CD4-positive, alpha-beta T cell treated with Interleukin-15 for 4 hours (primary cell): ENCODE measurements at places on chromosomes 5 and 9.
A peak's percentile ranks its signal among the peaks of the same experiment; 100 is the strongest.

DNA sequence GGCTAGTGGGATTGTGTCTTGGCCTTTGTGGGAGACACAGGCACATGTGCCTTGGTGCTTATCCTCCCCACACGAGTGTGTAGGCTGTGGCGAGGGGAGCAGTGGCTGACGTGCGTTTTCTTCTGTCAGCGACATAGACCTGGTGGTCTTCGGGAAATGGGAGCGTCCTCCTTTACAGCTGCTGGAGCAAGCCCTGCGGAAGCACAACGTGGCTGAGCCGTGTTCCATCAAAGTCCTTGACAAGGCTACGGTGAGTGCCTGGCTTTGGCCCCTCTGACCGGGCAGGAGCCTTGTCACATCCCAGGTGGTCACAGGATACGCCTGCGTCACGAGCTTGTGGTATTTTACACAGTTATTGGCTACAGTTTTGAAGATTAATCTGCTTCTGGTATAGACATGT, 26.4 kb downstream of the TENT4A start:
- DNase-seq, result no peak

GRCh38 chr5:96771395-96771794, 36.4 kb downstream of the ERAP1 start:
- DNase-seq, result peak; percentile 7

GRCh38 chr5:35656721-35657120, 39.1 kb downstream of the SPEF2 start:
- no peak for DNase-seq

- no peak for DNase-seq
These were observed 121.5 kb upstream of the SPRY4 start for GRCh38 chr5:142446131-142446959.

- DNase-seq, result no peak
These were observed 1949.6 kb upstream of the WWC1 start for GRCh38 chr5:166341740-166342337.

DNA sequence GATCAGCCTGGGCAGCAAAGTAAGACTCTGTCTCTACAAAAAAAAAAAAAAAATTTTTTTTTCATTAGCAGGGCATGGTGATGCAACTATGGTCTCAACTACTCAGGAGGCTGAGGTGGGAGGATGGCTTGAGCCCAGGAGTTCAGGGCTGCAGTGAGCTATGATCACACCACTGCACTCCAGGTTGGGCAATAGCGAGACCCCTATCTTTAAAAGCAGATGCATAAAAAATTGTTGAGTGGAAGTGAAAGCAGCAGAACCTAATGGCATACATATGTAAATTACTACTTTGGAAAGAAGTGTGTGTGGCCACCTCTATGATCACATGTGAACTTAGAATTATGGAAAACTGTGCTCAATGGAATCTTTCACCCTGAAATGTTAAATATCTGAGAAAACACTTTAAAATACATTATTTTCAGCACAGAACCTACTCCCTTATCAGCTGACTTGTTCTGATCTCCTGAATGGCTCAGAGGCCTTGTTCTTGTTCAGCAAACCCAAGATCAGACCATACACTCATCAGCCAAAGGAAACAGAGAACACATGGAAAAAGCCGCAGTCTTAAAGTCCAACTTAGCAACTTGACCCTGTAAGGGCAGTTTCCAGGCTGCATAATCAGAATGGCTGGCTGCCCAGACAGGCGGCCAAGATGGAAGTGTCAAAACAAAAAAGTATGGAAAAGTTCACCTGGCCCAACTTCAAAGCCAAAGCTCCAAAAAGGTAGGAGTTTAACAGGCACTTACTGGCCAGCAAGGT, 56.5 kb downstream of the SIL1 start:
- DNase-seq, result no peak

GRCh38 chr9:37474438-37474837, 9.2 kb upstream of the ZBTB5 start:
- DNase-seq, result no peak

DNA sequence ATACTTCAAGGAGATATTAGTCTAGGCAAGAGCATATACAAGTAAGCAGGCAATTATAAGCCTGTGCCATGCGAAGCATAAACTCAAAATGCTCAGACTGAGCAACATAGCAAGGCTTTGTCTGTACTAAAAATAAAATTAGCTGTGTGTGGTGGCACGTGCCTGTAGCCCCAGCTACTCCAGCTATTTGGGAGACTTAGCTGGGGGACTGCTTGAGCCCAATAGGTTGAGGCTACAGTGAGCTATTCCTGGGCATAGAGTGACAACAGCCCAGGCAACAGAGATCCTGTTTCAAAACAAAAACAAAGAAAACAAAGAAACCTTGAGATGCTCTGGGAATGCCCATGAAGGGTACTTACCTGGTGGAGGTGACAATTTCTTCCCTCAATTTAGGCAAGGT, 130.5 kb upstream of the ZNF608 start:
- no peak for DNase-seq

- DNase-seq, result no peak
These were observed 35.3 kb upstream of the ICE1 start for GRCh38 chr5:5387192-5387591.

DNA sequence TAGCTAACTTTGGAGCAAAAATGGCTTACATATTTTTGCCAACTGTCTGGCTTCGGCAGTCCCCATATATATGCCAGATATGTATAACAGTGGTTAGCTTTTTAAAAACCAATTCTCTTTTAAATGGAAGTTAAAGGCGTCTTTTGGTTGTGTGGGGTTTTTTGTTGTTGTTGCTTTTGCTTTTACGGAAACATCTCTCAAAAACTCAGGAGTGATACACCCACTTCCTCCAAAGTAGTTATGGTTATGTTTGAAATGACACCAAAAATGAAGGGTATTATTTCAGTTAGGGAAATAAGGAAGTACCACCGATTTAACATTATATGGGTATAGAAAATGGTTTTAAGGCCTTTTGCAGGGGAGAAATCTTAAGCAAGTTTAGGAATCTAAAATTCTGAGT, 2.3 kb downstream of the CNOT8 start:
- no peak for DNase-seq

DNA sequence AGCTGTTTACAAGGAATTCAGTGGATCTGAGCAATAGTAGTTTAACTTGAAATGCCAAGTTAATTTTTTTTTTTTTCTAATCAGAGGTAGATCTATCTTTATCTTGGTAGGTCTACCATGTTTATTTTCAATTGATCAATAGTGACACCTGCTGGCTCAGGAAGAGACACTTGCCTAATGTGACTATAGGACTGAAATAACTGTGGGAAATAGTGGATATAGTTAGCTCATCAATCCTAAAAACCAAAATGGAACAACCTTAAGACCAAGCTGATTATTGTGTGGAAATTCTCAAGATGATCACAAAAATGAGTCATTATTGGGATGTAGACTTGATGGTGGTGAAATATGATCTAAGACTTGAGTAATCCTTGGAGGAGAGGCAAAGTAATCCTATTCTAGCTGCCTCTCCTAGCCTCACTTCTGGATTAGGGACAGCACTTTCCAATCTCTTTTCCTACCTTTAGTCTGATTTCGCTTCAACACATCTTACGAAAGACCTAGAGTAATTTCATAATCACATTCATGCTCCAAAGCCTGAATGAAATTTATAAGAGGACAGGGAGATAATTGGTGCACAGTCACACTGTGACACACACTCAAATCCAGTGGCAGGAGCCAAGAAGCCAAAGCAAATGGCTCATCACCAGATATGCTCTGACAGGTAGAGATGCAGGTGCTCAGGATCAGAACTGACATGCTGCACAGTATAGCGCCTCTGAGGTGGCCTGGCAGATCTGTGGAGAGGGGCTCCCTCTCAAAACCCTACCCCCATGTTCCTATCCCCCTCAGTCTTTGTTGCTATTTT, 156.3 kb downstream of the HMHB1 start:
- peak; percentile 12 for DNase-seq

- DNase-seq, result no peak
These were observed 83.0 kb upstream of the PRLR start for GRCh38 chr5:35313291-35313690.
